ENCODE measurements at places on chromosomes 3 and 15.

GRCh38 chr15:61816856-61817255 is 243.4 kb downstream of the VPS13C start:
- DNase-seq: no peak

DNA sequence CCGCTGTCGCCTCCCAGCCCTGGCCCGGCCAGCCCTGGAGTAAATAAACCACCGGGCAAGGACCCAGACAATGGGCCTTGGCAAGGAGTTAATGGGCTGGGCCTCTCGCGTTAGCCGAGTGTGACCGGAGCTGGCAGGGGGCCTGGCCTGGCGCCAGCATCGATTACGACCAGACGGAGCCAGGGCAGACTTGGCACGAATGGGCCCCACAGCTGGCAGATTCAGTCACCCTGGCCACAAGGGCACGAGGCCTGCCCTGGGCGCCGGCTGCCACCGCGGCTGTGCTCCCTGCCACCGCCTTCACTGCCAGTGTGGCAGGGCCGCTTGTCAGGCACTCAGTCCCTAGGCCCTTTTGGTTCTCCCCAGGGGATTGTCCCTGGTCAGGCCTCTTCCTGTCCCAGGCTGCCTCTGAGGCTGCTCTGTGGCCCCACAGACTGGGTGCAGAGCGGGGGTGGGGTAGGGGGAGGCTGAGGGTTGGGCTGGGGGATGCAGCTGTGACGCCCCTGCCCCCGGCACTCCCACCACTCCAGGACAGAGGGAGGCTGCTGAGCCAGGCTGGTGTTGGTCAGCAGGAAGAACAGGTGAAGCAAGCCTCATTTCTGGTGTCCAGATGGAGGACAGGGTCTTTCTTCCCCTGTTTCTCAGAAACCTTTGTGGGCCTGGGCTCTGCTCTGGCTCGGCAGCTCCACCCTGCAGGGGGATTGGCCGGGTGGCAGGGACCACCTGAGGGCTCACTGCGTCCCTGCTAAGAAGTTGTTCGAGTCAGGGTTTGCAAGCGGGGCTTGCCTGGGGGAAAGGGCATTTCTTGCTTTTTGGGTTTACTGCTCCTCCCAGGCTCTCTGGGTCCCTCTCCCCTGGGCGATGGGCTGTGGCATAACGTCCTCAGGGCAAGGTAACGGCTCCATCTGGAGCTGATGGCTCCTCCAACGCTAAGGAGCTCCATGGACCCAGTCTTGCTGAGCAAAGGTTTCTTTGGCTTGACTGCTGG is 30.5 kb upstream of the SRP14 start:
- no peak for DNase-seq

DNA sequence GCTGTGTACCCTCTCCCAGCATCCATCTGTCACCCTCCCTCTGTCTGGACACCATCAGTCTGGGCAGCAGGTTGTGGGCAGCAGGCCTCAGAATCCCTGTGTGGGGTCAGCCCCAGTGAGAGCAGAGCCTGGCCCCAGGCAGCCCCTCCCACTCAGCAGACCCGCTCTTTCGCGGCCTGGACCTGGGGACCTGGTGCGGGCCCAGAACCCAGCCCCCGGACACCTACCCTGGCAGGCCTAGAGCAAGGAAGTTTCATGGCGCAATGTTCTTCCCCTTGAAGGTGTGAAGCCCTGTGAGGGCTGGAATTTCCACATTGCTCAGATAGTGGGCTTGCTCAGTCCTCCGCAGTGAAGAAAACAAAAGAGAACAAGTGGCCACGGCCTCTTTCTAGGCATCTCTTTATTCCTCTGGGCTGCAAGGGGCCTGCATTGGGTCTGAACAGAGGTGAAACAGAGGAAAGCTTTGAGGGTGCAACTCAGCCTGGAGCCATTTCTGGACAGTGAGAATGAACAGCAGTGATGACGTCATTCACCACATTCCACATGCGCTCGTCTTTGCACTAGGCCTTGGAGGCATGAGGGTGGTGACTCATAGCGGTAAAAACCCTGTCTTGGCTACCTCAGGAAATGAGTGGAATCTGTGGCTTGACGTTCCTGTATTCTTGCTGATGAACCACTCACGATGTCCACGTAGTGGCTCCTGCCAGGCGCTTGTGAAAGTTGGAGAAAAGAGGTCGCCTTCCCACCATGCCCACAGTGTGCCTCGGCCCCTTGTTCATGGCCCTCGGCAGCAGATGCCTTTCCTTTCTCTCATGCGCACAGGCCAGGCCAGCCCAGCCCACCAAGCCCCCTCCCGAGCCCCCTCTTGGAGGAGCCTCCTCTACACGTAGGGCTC is 66.1 kb downstream of the SLC30A4 start:
- peak; percentile 81 for DNase-seq

- DNase-seq: peak; percentile 4
Observed at GRCh38 chr3:66938338-66938963, 59.7 kb upstream of the KBTBD8 start.

- no peak for DNase-seq
Observed at GRCh38 chr3:174397848-174398247, 461.3 kb upstream of the NAALADL2 start.

DNA sequence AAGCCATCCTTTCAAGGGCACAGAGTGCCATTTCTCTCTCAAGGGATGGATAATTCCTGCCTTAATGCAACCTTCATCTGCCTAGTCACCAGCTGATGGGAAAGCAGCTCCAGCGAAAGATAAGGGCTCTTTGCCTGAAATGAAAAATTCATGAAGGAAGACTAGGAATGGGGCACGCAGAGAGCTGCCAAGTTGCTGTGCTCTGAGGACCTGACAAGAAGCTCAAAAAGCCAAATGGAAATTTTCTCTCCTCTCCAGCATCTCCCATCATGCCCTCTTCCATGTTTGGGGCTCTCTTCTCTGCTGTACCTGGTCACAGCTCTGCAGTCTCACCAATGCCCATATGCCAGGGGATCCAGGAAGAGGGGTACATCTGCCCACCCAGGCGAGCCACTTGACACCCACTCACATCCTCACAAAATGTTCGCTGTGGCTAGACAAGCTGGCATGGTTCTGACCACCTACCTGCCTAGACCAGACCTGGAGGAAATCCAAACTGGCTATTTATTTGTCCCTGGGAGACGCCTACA is 29.3 kb upstream of the ABHD2 start:
- no peak for DNase-seq

DNA sequence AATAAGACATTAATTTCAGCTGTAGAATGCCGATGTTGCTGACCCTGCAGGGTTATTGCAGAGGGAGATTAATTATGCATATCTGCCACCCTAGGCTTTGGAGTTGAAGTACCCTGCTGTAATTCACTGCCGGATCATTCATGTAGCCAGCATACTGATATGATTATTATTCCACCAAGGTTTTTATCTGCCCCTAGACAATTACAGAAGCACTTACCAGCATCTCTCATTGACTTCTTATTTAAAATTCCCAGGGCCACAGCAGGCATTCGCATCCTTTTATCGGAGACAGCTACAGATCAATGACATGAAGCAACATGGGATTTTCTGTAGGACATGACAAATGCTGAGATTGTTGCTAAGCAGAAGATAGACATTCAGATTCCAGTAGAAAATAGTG is 31.3 kb downstream of the IL1RAP start:
- no peak for DNase-seq

GRCh38 chr15:41407341-41407740 is 5.0 kb upstream of the NDUFAF1 start:
- no peak for DNase-seq

DNA sequence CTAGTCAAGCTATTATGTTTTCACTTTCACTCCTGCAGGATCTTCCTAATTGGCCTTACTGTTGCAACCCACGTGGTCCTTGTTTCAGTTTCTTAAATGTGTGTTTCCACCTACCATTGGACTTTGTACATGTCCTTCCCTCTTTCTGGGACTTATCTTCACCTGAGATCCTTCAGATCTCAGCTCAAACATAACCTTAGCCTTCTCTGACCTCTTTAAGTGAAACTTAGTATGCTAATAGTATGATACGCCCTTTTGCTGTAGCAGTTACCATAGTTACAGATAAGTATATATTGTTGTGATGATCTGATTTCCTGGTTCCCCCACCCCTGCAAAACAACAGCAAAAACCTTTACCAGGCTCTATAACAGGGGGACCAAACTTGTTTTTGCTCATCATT is 35.2 kb downstream of the U2SURP start:
- DNase-seq: no peak

DNA sequence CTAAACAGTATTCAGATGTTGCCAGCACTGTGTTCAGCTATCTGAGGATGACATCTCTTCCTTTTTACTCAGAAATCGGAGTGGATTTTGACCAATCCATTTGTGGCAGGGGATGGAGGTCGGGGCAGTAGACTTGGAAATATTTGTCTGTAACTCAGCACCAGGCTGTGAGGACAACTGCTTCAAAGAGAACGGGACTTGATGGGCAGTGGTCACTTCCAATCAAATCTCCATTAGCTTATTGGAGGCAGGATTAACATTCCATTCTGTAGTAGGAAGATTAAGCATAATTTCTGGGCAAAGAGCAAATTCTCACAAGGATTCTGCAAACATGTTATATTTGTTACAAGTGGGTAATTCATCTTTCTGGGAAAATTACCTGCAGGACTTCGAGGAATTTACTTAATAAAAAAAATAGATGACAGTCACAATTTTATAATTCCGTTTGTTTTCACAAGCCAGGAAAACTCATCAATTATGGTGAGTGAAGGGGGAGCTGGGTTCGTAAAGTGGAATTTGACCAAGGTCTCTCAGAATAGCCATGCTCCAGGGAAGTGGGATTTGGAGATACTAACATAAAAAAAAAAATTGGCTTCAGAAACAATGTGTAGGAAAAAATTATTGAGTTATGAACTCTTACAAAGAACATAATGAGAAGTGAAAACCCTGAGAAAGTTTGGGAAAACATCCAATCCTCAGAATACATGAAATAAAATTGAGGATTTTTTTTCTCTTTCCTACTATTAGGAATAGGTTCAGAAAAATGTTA is 18.1 kb downstream of the CRABP1 start:
- no peak for DNase-seq

DNA sequence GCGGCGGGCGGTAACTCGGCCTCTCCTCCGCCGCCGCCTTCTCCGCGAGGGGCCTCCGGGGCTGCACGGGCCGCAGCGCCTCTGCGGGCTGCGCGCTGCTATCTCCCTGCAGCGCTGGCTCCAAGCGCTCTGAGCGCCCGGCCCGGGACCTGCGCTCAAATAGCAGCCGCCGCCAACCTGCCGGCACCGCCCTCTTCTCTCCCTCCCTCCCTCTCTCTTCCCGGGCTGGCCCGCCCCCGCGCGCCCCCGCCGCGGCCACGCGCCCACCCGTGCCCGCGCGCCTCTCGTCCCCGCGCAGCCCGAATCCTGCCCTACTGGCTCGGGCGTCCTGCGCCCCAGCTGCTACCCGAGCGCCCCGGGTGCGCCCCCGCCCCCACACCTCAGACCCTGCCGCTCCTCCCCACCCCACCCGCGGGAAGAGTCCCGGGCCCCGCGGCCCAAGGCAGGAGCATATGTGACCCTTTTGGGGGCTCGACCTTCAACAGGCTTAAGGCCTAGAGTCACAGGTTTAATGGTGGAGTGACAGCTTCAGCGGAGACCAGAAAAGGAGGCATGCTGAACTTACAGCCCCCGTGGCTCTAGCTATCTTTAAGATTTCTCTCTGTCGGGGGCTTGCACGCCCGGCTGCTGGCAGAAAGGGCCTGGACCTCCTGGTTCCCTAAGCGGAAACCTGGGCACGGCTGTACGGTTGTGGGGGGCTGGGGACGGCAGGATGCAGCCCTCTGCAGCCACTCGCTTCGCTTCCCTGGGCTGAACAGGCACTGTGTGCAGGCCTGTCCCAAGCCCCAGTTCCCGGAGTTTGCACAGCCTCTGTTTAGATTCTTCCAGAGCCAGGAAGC is at the start of gene CACNA2D2:
Gene CACNA2D2, minus strand, starts transcription at position 131 of the 839 bp plus-strand sequence. CDS start 211 bp downstream, outside the sequence.
- DNase-seq: peak; percentile 25

DNA sequence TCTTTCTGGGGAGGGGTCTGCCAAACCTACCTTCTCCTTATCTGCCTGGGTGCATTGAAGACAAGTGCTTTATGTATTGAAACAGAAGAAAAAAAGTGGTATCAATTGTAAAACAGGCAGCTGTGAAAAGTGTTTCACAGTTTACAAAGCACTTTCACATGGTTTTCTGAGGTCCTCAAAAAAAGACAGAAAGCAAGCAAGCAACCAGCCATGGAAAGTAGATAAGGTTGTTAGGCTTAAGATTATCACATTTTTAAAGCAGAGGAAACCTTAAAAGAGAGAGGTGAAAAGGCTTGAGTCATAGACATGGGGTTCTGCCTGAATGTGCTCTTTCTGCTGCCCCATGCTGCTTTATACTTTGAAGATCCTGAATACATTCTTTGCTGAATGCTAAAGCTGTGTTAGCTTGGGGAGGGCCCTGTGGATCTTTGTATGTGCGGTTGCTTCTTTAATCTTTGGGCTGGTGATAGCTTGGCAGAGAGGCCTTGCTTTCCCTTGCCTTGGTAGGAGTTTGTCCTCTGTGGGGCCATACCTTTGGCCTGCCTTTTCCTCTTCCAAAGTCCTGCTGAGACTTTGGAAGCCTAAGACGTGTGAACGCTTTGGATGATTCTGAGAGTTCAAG is 2.6 kb downstream of the SMAD3 start:
- no peak for DNase-seq

- no peak for DNase-seq
Observed at GRCh38 chr3:62818347-62818746, 56.9 kb downstream of the CADPS start.

- no peak for DNase-seq
Observed at GRCh38 chr15:47486040-47486439, 231.3 kb upstream of the SEMA6D start.

GRCh38 chr3:170437176-170437575 is 18.5 kb downstream of the CLDN11 start:
- no peak for DNase-seq

- no peak for DNase-seq
Observed at GRCh38 chr15:78276064-78276943, 11.9 kb downstream of the DNAJA4 start.

DNA sequence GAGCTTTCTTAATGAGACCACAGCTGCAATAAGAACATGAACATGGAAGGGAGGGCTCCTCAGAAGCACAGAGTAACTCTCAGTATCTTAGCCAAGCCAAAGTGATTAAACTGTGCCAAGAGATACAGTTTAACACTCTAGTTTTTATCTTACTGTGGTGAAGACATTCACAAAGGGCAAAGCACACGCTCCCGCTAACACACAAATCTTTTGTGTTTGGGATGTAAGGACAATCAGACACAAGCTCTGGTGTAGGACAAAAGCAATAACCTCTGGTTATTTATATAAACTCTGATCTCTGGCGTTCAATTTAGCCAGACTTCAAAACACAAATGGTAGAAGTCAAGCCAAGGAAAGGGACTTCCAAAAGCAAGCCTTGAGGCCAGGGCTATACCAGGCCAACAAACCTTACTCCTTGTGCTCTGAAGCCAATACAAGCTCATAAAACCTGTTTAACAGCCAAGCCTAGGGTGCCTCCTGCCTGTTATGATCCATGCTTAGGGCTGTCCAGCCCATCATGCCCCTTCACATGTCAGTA is 27.8 kb downstream of the DPH3 start:
- DNase-seq: no peak

DNA sequence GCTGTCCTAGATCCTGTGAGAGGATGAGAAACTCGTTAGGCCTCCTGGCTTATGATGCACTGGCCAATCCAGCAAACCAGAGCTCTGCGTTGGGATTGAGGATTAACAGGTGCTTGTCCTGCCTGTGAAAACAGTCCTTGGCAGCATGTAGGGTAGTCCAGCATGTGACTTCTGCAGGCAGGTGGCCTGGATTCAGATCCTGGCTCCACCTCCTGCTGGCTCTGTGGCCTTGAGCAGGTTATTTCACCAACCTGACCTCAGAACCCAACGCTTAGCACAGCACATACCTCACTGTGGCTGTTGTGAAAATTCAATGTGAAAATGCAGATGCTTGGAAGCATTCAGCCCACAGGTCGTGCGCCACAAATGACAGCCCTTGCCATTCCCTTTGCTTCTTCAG is 33.6 kb downstream of the PLA2G4D start:
- DNase-seq: no peak
